ENCODE measurements at places on chromosomes 2 and 18.

DNA sequence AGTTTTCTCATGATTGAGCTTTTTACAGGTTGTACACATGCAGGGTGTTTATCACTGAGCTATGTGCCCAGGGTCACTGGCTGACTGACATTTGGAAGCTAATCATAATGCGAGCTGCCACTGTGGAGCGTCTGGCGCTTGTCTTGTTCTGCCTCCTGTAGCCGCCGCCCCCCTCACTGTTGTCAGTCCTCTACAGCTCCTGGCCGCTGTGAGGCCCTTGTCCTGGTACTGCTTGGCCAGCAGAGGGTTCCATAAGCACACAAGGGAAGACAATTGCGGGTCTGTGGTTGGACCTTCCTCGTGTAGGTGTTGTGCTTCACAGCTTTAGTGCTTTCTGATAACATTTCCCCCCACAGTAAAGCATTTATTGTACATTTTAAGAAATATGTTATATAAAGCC is 105.6 kb upstream of the LDLRAD4 start:
- peak; percentile 26 for DNase-seq

DNA sequence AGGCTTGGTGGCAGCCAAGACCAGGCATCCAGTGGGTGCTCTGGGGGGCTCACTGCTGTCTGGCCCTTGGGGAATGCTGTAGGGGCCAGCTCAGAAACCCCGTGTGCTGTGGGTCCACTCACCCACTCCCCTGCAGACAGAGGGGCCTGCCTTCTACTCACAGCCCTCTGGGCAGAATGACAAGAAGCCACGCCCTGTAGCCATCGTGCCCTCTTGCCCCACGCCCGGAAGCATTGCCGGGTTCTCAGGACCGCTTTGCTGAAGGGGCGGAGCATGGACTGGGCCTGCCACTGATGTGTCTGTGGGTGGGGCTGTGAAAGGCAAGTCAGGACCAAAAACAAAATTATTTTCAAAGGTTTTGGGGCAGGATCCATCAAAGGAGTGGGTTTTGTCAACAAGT is 27.8 kb downstream of the GLI2 start:
- DNase-seq = no peak

DNA sequence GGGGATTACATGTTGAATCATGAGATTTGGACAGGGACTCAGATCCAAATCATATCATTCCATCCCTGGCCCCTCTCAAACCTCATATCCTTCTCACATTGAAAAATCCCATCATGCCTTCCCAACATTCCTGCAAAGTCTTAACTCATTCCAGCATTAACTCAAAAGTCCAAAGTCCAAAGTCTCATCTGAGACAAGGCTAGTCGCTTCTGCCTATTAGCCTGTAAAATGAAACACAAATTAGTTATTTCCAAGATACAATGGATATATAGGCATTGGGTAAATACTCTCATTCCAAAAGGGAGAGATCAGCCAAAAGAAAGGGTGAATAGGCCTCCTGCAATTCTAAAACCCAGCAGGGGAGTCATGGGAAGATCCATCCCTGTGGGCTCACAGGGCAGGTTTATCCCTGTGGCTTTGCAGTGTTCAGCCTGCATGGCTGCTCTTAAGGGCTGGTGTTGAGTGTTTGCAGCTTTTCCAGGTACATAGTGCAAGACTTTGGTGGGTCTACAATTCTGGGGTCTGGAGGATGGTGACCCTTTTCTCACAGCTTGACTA is 21.2 kb upstream of the SLC14A1 start:
- DNase-seq = no peak

DNA sequence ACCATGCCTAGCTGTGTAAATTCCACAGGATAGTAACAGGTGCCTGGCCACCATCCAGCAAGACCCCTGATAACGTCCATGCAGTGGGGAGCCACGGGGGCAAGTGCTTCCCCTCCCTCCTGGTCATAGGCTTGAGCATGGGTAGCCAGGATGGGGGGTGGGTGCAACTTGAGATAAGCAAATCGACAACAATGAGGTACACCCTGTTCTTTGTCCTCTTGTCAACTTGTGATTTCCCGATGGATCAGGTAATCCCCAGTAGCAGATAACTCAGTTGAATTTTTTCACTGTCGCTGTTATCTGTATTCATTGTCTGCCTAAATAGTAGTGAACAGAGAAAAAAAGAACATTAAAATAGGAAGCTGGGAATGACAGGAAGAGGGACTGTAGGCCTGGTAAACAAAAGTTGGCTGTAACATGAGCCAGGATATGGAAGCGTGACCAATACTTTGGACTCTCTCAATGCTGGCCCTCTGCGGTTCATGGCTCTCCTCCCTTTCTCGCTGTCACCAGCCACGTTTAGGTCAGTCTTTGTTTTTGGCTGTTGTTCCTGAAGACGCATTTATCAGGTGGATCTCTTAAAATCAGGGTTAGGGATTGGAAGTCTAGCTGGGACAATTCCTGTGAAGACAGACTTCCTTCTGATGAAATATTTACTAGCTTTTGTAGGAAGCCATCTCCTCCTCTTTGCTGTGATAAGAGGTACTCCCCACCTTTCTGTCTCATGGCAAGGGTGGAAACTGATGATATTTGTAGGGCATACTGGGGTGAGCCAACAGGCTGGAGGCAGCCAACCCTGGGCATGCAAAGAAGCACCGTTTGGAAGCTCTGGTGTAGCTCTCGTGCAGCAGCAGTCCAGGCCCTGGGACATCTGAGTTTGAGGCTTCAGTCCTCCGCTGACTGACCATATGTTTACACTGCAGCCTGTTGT is 42.4 kb downstream of the TCF7L1 start:
- peak; percentile 36 for DNase-seq

DNA sequence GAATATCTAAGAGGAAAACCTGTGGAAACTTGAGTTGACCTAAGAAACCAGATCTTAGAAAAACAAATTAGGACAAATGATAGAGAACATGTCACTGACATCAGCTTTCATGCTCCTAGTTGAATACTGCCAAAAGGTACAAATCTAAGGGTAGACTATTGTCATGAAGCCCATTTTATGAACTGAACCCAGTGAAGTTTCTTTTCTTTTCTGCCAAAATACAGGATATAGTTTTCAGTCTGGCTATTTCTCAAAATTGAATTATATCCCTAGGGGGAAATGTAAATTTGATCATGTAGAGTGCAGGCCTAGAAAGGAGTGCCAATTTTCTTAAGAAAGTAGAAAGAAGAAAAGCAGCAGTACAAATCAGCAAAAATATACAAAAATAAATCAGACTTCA is 46.6 kb downstream of the FSIP2 start:
- DNase-seq = no peak

GRCh38 chr2:60371681-60372080 is 181.8 kb downstream of the BCL11A start:
- DNase-seq = no peak

DNA sequence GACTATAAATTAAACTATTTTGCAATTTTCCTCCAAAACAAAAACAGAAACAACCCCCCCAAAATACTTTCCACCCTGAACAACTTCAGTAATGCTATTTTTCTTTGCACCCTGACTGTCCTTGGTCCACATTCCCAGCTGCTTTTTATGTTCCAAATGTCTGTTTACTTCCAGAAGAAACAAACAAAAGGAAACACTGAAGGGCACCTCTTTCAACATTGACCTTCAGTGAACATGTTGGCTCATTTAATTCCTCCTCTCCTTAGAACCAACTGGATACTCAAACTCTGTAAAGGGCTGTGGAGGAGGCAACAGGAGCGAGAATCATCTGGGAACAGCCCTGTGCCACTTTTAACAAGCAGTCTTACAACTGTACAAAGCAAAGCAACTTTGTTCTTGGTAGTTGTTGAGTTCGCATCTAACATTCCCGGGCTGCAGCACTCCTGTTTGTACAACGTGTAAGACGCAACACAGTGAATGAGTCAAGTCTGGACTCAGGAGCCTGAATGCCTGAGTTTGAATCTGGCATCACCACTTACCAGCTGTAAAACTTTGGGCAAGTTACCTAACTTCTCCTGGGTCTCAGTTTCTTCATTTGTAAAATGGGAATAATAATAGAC is 111.4 kb upstream of the GATA6 start:
- no peak for DNase-seq

GRCh38 chr2:177325554-177325953 is 61.0 kb upstream of the NFE2L2 start:
- DNase-seq = no peak

GRCh38 chr18:24593401-24593800 is 133.0 kb downstream of the HRH4 start:
- no peak for DNase-seq

DNA sequence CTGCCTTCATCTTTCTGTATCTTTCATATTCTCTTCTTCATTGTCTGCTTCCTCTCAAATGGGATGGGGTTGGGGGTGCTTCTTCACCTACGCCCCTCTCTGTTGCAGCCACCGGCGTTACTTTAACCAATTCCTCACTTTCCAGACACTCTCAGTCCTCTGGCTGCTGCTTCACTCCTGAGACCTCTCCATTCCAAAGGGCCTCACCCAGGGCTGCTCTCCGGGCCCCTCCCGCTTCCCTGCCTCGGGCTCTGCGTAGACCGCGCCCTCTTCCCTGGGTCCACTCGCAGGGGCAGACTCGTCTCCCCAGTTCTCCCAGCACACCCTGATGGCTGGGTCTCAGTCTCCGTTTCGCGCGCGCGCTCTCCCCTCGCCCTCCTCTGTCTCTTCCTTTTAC is 926 bp downstream of the SERPINB8 start:
- DNase-seq = peak; percentile 94

DNA sequence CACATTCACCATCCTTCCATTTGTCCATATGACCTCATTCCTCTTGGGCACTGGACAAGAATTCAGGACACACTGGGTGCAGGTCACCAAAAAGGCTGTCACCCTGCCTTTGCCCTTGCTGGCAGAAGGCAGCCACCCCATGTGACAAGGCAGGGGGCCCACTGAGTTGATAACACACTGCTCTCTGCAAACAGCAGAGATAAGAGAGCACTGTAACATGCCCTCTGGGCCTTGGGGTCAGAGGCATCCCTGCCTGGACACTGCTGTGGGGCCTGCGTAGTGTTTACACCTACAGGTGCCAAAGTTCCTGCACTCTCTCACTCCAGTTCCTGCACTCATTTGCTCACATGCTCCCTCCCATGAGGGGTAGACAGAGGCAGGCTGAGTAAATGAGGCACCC is 344.7 kb upstream of the TCF4 start:
- no peak for DNase-seq

DNA sequence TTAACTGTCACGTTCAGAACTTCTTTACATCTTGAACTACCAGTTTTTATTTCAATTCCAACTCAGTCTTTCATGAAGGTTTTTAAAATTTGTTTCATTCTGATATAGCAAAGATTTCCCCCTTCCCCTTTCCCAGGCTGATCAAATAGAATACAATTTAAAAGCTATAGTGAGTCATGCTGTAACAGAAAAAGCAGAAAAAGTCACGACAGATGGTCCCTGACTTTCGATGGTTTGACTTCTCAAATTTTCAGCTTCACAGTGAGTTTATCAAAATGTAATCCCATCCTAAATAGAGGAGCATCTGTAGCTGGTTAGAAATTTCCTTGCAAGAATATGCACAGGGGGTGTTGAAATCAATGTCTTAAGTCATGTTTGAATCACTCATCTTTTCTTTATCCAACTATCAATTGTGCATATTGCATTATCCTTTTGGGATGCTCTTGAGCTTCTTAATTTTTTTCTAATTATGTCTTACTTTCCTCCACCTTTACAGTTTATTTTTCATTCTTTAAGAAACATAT is 500.3 kb downstream of the LRP1B start:
- no peak for DNase-seq

DNA sequence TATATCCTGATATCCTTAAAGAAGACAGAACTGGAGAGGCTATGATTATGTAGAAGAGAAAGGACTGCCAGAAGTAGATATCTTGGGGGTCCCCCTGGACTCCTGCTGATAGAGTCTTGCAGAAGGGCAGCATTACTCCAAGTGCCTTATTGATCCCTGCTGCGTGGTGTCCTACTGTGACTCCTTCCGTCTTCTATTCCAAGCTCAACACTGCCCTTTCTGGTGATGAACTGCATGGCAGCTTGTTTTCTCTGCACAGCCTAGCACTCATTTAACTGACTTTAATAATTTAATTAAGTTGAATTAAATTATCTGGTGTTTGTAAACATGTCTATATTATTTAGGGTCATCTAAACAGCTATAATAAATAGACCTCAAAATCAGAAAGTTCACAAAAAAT is 194.1 kb upstream of the DSEL start:
- DNase-seq = no peak

GRCh38 chr2:178523596-178524134 is 43.4 kb downstream of the PLEKHA3 start:
- DNase-seq = no peak

- no peak for DNase-seq
These were observed 416.2 kb upstream of the ID2 start for GRCh38 chr2:8265476-8266226.

DNA sequence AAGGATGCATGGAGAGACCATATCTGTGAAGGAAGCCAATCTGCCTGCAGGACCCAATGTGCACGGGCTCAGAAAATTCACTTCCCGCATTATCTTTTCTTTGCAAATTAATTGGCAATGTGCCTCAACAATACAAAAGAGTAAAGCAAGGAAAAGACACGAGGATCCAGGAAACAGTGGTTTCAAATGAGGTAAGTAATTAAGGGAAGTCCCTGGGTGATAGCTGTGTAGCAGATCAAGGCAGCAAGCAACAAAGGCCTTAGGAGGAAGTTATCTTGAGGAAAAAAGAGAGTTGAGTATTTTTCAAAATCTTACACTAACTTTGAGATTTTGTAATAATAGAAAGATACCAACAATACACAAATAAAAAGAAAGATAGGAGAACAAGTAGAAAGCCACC is 44.3 kb upstream of the TGIF1 start:
- DNase-seq = no peak

GRCh38 chr18:48294899-48295585 is 114.1 kb downstream of the ZBTB7C start:
- no peak for DNase-seq

GRCh38 chr2:11530864-11531465 is 2.9 kb upstream of the GREB1 start:
- no peak for DNase-seq

DNA sequence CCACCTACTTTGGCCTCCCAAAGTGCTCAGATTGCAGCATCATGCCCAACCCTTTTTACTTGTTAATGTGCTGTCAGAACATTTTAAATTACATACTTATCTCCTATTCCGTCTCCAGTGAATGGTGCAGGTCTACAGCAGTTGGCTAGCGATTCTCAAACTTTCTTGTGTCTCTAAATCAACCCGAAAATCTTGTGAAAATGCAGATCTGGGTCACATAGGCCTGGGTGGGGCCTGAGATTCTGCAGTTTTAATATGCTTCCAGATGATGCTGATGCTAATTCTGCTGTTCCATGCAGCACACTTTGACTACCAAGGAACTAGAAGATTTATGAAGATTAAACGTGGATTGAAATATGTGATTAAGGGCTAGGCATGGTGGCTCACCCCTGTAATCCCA is 14.8 kb upstream of the ACSL3 start:
- DNase-seq = no peak

- DNase-seq = no peak
These were observed 15.0 kb downstream of the GLI2 start for GRCh38 chr2:120750488-120751210.

DNA sequence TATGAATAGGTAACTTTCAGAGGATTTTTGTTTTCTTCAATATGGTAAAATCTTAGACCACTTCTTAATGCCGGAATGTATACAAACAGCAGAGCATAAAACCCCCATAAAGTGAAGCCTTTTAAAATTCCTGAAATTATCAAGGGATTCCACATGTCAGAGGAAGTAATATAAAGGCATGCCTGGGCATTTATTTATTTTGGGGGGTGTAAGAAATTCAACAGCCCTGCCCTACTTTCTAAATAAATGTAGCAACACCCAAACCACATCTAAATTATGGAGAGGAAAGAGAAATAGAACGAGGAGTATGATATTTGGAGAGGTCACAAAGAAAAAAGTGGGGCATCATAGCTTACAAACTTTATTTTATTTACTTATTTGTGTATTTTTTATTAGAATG is 9.9 kb downstream of the CHST9 start:
- DNase-seq = no peak

GRCh38 chr2:3174626-3175567 is 202.7 kb downstream of the EIPR1 start:
- no peak for DNase-seq
